Activated T-cell treated with anti-CD3 and anti-CD28 coated beads, Interleukin-2, amount 50 U/mL, for 4 hours (primary cell): ENCODE measurements at places on chromosomes 5 and 9.

DNA sequence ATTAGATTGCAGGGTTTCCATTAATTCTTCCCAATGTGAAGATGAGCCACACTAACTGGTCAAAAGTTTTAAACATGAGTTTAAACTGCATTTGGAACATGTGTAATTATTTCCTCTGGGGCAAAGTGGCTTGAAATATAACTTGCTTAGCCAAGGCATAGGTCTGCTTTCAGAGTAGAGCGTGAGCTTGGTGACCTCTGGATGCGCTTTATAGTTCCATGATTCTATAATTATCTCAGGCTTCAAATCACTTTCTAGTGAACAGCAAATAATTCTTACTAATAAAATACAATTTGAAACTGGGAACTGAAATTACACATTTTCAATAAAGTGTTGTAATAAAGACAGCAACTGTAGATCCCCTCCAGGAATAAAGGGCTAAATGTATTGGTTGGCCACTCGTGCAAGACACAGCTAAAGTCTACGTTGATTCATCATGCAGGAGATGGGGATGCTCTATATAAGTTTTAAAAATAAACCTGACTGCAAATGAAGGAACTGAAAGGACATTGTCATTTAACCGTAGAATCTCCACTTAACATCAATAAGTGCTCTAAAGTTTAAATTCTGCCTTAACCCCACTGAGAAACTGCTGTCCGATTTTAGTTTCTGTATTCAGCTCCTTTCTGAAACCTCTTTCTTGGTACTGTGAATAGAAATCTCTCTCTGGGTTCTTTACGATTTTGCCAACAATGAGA, 460.0 kb downstream of the PSAT1 start:
- no peak for DNase-seq

- DNase-seq = no peak
These were observed 3.3 kb downstream of the FGFR4 start for GRCh38 chr5:177089825-177090641.

GRCh38 chr9:2919347-2919746, 75.5 kb upstream of the PUM3 start:
- DNase-seq = no peak

DNA sequence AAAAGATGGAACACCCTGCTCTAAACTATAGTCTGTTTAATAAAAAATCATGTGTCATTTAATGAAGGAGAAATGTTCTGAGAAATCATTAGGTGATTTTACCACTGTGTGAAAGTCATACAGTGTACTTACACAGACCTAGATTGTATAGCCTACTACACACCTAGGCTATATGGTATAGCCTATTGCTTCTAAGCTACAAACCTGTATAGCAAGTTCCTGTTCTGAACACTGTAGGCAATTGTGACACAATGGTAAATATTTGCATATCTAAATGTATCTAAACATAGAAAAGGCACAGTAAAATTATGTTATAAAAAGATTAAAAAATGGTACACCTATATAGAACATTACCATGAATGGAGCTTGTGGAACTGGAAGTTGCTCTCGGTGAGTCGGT, 40.6 kb downstream of the EFNA5 start:
- no peak for DNase-seq

DNA sequence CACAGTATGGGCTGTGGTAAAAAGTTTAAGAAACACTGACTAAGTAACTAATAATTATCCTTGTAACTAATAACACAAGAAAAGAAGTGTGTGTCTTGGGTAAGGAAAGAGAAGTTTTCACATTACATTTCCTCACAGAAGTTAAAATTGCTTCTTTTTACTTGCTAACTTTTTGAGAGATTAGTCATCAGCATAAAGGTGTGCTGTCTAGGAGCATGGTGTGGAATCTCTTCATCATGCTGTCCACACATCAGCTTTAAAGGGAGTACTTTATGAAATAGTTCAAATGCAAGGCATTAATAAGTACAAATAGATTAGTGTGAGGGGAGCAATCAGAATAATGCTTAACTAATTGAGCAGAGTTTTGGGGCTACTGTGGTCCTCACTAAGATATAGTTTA, 29.8 kb downstream of the WDR36 start:
- no peak for DNase-seq

- no peak for DNase-seq
These were observed 11.1 kb downstream of the TGFBR1 start for GRCh38 chr9:99116003-99116411.

GRCh38 chr5:80825786-80826460, 134.2 kb upstream of the RASGRF2 start:
- no peak for DNase-seq

DNA sequence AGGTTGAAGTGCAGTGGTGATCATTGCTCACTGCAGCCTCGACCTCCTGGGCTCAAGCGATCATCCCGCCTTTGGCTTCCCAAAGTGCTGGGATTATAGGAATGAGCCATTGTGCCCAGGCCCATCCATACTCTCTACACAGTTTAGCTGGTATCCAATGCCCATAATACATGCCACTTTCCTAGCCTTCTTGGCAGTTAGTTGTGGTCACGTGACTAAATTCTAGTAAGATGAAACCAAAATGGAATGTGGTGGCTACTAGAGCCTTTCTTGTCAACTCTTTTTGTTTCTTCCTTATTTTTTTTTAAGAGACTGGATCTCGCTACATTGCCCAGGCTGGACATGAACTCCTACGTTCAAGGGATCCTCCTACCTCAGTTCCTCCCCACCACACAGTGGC, 15.3 kb upstream of the KIF27 start:
- no peak for DNase-seq

DNA sequence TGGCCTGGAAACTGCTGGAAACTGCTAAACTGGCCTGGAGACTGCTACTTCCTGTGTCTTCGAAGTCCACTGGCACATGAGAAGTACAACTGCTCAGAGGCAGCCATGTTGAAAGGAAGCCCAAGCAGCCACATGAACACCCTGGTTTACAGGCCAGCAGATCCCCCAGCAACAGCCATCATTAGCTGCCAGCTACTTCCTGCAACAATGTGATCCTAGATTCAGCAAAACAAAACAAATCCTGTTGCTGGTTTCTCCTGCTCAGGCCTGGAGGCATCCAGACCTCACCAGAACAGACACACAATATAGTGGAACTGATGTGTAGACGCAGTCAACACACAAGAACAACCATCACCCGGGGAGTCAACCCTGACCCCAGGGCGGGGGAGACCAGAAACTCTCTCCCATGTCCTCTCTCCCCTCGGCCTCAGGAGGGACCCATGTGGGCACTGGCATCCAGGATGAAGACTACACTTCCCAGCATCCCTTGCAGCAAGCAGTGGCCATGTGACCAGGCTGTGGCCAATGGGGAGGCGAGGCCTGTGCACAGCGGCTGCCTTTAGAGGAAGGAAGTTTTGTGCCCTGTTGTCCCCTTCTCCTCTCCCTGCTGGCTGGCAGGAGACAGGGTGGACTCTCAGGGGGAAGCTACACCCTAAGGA, 9.2 kb upstream of the LCN15 start:
- no peak for DNase-seq

- DNase-seq = no peak
These were observed 180.7 kb downstream of the KDM4C start for GRCh38 chr9:6938447-6938846.

DNA sequence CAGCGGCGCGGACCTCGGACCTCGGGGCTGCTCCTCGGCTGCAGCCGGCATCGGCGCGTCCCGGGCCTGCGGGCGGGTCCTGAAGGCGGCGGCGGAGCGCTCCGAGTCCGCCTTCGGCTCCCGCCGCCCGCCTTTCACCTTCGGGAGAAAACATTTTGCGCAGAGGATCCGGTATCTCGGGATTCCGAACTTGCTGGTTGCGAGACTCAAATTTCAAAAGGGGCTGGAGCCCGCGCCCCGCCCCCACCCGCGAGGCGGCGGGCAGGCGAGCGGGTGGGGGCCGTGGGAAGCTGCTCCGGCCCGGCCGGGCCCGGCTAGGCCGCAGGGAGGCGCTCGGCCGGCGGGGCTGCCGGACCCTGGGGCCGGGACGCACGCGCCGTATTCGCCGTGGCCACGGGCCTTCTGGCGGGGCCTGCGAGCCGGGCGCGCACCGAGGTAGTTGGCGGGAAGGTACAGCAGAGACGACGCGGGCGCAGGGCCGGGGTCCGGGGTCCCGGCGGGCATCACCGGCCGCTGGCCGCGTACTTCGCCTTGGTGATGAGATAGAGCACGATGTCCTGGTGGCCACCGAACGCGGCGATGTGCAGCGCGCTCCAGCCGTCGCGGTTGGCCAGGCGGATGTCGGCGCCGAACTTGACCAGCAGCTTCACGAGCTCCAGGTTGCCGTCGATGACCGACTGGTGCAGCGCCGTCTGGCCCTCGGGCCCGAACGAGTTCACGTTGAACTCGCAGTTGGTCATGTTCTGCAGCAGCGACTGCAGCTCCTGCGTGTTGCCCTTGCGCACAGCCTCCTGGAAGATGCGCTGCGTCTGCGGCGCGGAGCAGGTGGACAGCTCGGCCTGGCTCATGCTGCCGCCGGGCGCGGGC, 757 bp downstream of the NRARP start:
- DNase-seq = no peak

DNA sequence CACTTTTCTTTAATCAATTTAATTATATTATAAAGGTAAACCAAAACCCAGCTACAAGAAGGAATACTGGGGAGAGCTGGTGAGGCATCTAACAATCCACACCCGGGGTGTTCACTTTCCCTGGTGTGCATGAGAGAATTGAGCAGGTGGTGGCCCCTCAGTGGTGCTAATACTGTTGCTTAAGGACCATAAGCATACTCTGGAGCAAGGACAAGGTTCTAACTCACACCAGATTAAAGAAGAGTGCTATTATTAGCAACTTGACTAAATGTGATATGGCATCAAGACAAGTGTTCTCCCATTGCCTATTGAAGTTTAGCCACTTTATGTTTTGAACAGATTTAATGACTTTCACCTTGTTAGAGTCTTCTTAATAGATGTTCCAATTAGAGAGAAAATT, 8.8 kb downstream of the RGS7BP start:
- DNase-seq = no peak

DNA sequence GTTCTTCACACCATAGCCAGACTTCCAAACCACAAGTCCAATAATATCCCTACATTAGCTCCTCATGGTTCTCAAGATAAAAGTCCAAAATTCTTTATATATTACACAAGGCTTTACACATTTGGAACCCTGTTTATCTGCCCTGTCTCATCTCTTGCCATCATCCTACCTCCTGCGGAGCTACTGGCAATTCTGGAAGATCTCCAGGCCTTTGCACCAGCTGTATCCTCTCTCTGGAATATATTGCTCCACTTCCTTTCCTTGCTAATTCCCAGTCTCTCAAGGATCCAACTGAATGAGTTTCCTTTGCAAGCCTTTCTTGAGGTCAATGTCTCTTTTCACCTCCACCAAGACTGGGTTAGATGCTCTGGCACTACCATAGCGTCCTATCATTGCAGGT, 41.3 kb upstream of the MIER3 start:
- no peak for DNase-seq

- DNase-seq = no peak
These were observed 57.2 kb downstream of the C9orf85 start for GRCh38 chr9:71968541-71969090.

DNA sequence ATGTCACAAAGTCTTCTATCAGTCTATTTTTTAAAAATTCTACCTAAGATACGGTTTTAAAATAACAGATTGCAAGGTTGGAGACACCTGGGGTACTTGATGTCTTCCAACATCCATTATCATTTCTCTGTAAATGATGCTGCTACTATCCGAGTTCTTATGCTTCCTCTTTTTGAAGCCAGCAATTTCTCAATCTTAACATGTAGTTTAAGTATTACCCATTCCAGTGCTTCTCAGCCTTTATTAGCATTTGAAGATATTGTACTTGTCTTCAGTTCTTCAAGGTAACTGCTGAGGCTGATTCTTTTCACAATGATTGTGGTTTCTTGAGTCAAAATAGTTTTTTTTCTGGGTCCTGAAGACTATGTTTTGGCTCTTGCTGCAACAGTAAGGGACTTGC, 96.4 kb upstream of the SELENOP start:
- no peak for DNase-seq

DNA sequence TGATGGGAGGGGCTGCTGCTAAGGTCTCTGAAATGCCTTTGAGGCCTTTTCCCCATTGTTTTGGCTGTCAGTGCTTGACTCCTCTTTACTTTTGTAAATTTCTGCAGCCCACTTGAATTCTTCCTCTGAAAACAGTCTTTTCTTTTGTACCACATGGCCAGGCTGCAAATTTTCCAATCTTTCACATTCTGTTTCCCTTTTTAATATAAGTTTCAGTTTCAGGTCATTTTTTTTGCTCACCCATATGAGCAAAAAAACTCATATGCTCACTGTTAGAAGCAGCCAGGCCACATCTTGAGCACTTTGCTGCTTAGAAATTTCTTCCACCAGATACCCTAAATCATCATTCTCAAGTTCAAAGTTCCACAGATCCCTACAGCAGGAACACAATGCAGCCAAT, 234.6 kb upstream of the ADRA1B start:
- no peak for DNase-seq

GRCh38 chr5:147176422-147176821, 58.4 kb upstream of the STK32A start:
- no peak for DNase-seq

GRCh38 chr9:70531311-70531710, 116.9 kb upstream of the KLF9 start:
- DNase-seq = no peak

DNA sequence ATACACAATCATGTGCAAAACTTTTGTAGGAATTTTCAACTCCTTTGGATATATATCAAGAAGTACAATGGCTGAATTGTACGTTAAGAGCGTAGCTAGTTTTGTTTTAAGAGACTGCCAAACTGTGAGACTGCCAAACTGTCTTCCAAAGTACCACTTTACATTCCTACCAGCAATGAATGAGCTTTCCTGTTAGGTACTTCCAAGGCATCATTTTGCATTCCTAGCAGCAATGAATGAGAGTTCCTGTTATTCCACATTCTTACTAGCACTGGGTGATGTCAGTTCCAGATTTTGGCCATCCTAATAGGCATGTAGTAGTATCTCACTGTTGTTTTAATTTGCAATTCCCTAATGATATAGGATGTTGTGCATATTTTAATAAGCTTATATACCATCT, 219.3 kb downstream of the KCNN2 start:
- no peak for DNase-seq

DNA sequence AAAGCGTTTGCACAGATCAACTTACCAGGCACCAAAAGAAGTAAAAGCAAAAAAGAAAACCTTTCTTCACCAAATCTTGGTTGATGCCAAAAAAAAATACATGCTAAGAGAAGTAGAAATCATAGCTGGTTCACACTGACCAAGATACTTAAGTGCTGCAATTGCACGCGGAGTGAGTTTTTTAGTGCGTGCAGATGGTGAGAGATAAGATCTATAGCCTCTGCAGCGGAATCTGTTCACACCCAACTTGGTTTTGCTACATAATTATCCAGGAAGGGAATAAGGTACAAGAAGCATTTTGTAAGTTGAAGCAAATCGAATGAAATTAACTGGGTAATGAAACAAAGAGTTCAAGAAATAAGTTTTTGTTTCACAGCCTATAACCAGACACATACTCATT, 36.4 kb upstream of the CCDC152 start:
- no peak for DNase-seq

DNA sequence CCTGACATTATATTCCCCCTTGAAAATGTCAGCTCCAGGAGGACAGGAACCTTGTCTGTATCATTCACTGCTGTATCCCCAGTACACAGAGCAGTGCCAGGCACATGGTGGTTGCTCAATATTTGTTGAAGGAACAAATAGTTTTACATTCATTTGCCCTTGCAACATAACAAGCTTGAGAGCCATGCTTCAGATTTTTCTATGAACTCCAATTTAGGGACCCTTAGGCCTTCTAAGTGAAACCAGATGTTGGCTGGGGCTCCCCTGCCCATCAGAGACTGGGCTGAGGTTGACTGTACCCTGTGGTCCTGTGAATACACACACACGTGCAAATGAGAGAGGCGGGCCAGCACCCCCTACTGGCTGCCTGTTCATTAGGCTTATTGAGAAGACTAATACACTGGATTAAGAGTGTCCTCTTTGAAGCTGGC, 214.9 kb upstream of the WWC1 start:
- DNase-seq = no peak
